ENCODE measurements at places on chromosomes 4 and X.

DNA sequence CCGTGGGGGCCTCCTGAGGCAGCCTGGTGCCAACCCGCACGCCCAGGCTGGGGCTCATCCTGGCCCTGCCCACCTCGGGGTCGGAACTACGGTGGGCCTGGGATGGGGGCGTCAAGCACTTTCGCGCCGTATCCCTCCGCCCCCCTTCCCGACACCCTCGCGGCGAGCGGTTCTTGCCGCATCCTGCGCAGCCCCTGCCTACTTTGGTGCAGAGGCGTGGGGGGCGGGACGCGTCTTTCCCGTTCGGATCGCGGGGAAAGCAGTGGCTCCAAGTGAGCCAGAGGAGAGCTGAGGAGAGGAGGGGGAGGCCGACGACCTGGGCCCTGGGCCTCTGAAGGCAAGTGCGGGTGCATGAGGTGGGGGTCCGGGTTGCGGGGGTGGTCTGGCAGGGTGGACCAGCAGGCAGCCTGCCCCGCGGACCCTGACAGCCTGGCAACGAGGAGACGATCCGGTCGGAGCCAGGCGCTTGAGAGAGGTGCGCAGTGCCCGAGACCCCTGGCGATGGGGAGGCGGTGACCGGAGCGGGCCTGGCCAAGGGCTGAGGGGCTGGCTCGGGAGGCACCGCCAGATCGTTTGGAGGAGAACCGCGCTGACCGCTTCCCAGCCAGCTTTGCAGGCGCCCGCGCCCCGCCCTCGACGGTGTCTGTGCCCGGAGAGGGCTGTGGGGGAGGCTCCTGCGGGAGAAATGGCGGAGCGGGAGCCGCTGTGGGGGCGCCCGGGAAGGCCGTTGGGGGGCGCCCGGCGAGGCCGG is at the start of gene GPRASP2:
Gene GPRASP2, plus strand, starts transcription at position 233 of the 751 bp plus-strand sequence. CDS start 2,422 bp downstream, outside the sequence.
- no peak for DNase-seq

GRCh38 chr4:150253416-150253815 is 175.2 kb downstream of the DCLK2 start:
- DNase-seq, result no peak

DNA sequence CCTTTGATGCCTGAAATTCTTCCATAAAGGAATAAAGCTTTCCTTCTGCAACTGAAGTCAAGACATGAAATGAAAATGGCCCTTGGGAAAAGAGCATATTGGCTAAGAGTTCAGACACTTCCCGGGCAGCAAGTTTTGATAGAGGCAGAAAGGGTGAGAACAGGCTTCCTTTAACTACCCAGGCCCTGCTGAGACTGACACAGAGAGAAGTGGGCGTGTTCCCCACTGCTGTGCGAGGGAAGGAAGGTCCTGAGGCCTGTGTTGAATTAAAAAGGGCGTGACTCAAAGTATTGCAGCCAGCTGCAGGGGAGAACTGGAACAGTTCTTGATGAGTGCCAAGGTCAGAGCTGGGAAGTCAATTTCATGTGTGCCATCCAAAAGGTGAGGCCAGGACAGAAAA is 33.9 kb upstream of the ADGRG2 start:
- no peak for DNase-seq

DNA sequence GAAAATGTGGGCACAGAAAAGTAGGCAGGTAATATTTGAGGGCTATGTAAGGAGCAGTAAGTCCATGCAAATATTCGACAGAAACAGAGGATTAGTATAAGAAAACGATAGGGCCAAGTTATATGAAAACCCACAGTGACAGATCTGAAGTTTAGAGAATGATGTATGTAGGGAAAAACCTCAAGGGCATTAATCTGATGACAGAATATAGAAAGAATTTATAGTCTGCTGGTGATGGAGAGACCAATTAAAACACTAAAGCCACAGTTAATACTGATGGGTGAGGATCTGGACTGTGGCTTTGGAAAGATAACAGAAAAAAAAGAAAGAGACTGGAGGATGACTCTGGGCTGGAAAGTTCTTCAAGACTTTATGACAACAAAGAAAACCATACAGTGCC is 169.7 kb downstream of the PALLD start:
- peak; percentile 49 for DNase-seq

- peak; percentile 25 for DNase-seq
These were observed 43.9 kb downstream of the GABRB1 start for GRCh38 chr4:47075262-47075661.

GRCh38 chr4:113293674-113294073 is 244.2 kb downstream of the ANK2 start:
- no peak for DNase-seq

GRCh38 chr4:108072300-108072699 is 82.6 kb downstream of the HADH start:
- no peak for DNase-seq

DNA sequence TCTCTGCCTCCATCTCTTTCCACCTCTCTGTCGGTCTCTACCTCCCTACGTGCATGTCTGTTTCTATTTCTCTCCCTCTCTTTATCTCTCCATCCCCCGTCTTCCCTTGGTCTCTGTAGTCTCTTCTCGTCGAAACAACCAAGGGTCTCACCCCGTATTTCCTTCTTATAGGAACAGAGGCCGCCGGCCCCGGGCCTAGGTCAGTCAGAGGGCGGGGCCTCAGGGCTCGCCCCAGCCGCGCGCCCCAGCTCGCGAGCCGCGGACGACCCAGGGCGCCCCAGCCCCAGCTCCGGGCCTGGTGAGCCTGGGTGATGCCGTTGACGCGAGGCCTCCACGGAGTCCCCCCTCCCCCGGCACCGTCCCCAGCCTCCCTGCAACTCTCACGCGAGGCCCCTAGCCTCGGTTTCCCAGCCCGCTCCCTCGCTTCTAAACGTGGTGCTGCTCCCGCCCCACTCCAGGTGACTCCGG is 6.6 kb downstream of the TIMM17B start:
- DNase-seq, result no peak

DNA sequence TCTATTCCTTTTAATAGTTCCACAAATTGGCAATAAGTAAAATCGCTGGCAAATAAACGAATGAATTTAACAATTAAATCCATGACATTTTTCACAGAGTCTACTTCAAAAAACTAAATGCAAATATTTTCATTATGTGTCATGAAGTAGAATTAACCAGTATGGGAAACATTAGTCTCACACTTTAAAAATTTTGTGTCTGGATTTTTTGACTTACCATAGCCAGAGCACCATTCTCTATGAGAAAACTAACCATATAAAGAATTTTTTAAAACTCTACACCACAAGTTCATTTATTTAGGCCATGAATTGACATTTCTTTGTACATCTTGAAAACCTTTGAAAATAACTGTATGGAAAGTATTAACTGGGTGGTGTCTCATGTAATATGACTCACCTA is 41.2 kb downstream of the PRDM5 start:
- DNase-seq, result no peak

DNA sequence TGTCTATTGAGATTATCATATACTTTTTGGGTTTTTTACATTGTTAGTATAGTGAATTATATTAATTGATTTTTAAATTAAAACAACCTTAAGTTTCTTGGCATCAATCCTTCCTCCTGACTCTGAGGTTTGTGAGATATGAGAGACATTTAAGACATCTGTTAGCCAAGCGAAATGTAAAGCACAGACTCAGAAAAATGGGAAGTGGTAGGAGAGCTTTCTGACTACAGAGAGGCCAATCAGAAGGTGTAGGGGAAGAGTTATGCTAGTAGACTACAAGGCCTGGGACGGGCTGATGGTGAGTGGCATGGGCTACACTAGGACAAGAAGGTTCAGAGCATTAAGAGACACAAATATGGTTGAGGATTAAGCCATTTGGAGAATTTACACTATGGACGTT is 255.4 kb downstream of the PRDM5 start:
- DNase-seq, result no peak

DNA sequence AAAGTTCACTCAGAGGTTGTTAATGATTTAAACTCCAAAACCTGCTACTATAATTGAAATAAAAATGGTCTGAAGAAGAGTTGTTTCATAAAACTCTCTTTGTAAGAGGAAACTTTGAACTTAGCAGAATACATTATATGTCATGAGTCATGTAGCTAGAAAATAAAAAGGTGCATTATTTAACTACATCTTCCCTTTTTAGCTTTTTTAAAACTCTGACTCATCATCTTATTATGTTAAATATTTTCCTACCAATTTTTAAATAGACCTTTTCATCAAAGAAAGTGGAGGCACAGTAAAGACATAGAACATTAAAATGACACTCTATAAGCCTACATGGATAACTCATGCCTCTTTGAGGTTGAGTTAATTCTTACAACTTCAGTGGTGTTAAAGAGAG is 1.2 kb upstream of the ZNF827 start:
- DNase-seq, result no peak

GRCh38 chr4:23630110-23630509 is 259.7 kb downstream of the PPARGC1A start:
- no peak for DNase-seq

DNA sequence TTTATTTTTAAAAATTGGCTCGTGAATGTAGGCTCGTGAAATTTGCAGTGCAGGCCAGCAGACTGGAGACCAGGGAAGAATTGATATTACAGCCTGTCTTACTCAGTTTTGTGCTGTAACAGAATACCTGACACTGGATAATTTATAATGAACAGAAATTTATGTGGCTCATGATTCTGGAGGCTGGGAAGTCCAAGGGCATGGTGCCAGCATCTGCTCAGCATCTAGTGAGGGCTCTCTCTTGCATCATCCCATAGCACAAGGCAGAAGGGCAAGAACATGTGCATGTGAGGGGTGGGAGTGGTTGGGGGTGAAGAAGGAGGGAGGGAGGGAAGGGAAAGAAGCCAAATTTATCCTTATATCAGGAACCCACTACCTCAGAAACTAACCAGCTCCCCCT is 13.7 kb upstream of the CLTRN start:
- DNase-seq, result no peak
